ENCODE measurements at places on chromosomes 1 and 21. TPM values are rescaled to one million over a fixed set of nuclear protein-coding genes. Genes with fewer than 3 reads are reported as not detected.

FCER1G gene
- total RNA-seq = 0.26 TPM

OR2T11 gene
- not detected for total RNA-seq

PLEKHA6 gene
- total RNA-seq = 6.8 TPM

TENT5C gene
- total RNA-seq = 0.07 TPM

KLF17 gene
- total RNA-seq = not detected

TAL1 gene
- 37.9 TPM for total RNA-seq

ETV3L gene
- total RNA-seq = not detected

INSRR gene
- total RNA-seq = not detected

KIAA0040 gene
- total RNA-seq = 34.5 TPM

PRELP gene
- not detected for total RNA-seq

NUAK2 gene
- 1.2 TPM for total RNA-seq

ZMPSTE24 gene
- 67.0 TPM for total RNA-seq

FLG2 gene
- total RNA-seq = not detected

OR2L2 gene
- total RNA-seq = not detected

RPTN gene
- not detected for total RNA-seq

WNT3A gene
- total RNA-seq = not detected

ITLN2 gene
- not detected for total RNA-seq

HSPB7 gene
- not detected for total RNA-seq

C1QC gene
- total RNA-seq = not detected

RGS8 gene
- not detected for total RNA-seq

SLC5A9 gene
- not detected for total RNA-seq

RCAN3 gene
- 3.1 TPM for total RNA-seq

VAV3 gene
- 1.1 TPM for total RNA-seq

AMY2A gene
- total RNA-seq = not detected

CYP4Z1 gene
- not detected for total RNA-seq

OR10J1 gene
- not detected for total RNA-seq

SPRR5 gene
- total RNA-seq = not detected

Data from pulmonary artery endothelial cell (primary cell).